ENCODE measurements at places on chromosomes 7 and 10.

GRCh38 chr10:111531690-111532089 is 454.9 kb downstream of the ADRA2A start:
- no peak for DNase-seq

- DNase-seq: no peak
Measured at GRCh38 chr7:88539518-88539917, 220.0 kb upstream of the ZNF804B start.

DNA sequence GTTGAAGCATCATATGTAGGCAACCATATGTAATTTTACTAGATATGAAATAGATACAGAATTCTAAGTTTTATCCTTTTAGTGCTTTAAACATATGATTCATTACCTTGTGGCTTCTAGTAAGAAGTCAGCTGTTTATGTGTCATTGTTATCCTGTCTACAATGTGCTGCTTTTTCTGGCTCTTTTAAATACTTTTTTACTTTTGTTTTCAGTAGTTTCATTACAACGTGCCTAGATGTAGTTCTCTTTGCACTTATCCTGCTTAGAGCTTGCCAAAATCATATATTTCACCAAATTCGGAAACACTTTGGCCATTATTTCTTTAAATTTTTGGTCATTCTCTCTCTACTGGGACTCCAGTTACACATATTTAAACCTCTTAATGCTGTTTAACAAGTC is 26.4 kb downstream of the YAE1 start:
- no peak for DNase-seq

GRCh38 chr10:83769281-83769820 is 370.0 kb upstream of the GHITM start:
- no peak for DNase-seq

DNA sequence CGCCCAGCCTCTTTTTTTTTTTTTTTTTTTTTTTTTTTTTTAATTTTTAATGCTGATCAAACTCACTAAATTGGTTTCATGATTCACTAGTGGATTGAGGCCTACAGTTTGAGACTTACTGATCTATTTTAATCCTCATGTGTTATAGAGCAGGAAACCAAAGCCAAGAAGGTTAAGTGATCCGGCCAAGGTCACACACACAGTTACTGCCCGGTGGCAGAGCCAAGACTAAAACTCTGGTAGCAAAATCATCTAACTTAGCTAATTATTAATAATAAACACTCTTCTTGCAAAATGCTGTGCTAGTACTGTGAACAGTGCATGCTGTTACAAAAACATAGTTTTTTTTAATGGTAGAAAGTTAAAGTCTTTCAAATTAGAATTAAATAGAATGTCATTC is 188.3 kb upstream of the NFE2L3 start:
- no peak for DNase-seq

- DNase-seq: no peak
Measured at GRCh38 chr10:120600871-120601649, 144.0 kb downstream of the PLPP4 start.

GRCh38 chr10:77111611-77112550 is 525.7 kb downstream of the KCNMA1 start:
- DNase-seq: no peak

DNA sequence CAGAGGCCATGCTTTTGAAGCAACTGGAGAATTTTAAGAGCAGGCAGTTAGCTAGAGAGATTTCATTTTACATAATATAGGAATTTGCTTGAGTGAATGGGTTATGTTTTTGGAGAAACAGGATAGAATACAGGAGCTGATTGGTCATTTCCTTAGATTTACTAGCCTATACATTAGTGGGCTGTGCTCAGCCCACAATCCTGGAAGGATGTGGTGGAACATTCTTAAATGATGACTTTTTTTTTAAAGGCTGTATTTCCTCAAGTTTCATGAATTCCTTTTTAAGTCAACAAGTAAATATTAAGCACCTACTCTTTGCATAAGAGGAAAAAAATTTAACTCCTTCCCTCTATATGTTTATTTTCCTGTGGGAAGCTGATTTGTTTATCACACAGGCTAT is 314.4 kb upstream of the BMPER start:
- DNase-seq: no peak

DNA sequence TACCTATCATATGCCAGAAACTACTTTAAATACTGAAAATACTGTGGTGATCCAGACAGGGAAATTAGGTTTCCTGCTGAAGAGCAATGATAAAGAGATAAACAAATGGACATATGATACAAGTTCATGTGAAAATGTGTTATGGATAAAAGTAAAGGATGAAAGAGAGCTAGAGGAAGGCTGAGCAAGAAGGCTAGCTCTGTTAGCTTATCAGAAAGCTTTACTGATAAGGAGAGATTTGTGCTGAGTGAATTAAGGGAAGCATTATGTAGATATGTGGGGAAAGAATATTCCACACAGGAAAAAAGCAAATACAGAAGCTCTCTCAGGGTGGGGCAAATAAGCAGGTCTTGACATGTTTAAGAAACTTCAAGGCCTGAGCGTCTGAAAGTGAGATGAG is 308.4 kb downstream of the HDAC9 start:
- no peak for DNase-seq

- DNase-seq: no peak
Measured at GRCh38 chr7:1027242-1028043, 16.9 kb upstream of the GPR146 start.

DNA sequence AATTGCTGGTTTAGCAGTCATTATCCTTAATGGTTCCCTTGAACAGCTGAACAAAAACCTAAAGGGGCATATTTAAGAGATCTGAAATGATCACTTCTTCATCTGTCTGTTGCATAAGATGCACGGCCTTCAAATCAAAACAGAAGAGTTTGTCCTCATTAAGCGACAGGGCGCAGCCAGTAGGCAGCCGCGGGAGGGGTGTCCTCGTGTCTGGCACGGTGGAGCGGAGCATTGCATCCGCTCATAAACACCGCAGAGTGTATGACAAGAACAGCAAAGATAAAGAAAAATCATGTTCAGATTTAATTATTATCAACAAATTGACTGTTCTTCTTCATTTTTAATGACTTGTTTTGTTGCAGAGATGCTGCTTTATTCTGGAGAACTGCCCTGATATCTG is 255.6 kb upstream of the ADARB2 start:
- no peak for DNase-seq

- DNase-seq: no peak
Measured at GRCh38 chr7:43353902-43354301, 229.0 kb upstream of the STK17A start.

- DNase-seq: no peak
Measured at GRCh38 chr10:79342811-79343561, 4.3 kb upstream of the PPIF start.

DNA sequence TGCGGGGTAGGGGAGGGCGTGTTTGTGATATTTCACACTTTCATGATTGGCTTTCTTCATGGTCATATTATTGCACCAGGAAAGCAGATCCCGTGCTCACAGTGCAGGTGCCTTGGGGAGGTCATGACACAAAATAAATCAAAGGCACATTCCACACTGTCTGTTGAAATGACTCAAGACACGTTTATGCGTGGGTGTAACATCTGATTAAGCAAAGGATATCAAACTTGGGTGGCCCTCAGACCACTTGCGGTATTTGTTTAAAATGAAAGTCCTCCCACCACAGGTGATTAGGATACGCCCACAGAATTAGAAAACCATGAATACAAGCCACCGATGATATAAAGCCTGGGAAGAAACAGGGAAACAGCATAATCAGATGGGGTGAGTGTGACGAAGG is 51.1 kb downstream of the SVIL start:
- no peak for DNase-seq

- no peak for DNase-seq
Measured at GRCh38 chr7:158442260-158442659, 145.4 kb downstream of the PTPRN2 start.

DNA sequence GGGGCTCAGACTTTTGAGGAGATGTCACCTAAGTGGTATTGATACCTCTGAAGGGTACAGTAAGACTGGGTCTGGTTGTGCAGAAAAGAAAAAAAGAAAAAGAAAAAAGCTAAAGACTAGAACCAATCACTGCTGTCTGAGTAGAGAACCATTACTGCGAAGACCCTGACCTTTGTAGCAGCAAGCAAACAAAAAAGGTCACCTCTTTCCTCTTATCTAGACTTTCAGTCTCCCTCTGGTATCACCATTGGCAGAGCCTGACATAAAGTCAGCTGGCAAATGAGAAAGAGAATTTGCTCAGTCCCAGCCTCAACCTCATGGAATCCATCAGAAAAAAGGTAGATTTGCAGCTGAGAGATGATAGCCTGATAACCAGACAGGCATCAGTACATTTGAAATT is 2.6 kb upstream of the DNTT start:
- DNase-seq: no peak

DNA sequence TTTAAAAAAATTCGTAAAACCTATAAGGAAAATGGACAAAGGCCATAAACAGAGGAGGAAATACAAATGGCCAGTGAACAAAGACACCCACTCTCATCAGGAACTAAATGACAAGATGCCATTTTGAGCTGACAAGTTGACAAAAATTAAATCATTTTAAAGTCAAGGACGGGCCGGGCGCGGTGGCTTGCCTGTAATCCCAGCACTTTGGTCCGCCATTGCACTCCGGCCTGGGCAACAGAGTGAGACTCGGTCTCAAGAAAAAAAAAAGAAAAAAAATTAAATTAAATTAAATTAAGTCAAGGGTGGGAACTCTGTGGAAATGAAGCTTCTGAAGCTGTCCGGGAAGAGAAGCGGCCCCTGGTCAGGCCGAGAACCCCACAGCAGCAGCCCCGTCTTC is 1.2 kb upstream of the NOM1 start:
- DNase-seq: no peak

DNA sequence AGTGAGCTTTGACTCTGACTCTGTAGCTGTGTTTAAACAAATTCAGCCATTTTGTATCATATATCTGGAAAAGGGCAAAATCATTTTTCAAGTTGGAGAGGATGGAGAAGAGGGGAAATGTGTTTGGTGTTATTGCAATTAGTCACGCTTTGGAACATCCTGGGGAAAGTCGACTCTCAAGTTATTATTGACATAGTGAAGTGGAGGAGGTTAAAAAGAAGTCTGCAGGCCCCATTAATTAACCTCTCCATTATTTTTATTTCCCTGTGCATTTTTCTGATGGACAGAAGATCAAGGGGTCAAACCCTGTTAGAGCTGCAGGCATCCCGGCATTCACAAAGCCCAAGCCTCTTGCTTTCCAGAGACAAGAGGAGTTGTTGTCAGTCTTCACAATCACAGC is 132.6 kb downstream of the TEX36 start:
- DNase-seq: no peak

DNA sequence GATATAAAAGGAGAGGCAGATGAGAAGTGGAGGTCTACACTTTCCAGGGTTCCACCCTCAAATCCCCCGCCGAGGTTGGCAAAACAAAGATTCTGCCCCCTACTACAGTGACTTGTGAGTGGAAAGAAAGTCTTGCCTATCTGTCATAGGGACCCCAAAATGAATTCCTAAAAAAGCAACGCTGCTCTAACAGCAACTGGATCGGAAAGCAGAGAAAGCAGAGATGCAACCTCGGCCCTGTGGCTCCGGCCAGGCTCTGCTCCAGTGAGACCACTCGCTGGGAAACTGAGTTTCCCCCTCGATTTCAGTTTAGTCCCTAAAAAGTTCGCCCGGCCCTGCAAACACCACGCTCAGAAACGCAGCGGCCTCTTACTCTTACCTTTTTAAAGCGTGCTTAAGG is 297.9 kb upstream of the NFE2L3 start:
- no peak for DNase-seq

- no peak for DNase-seq
Measured at GRCh38 chr7:150408393-150409299, 29.5 kb downstream of the ZNF775 start.

- DNase-seq: no peak
Measured at GRCh38 chr7:84916161-84916560, 270.7 kb downstream of the SEMA3D start.

- no peak for DNase-seq
Measured at GRCh38 chr7:151498495-151498894, 21.2 kb downstream of the RHEB start.

GRCh38 chr10:8665322-8665721 is 610.8 kb downstream of the GATA3 start:
- no peak for DNase-seq

DNA sequence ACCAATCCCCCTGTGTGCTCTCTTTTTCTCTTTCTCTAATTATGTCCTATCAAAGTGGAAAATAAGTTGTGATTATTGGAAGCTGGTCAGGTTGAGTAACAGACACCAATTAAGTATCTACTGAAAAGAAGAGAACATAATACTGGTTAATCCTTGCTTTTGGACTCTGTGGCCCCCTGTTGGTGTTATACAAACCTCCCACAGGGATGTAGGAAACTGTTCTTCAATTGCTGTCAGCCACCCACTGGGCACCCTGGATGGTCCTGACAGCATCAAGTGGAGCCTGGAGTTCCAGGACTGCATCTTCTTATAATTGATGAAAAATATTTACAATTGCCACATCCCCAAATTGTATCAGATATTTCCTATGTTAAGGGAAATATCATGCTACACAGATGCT is 939.7 kb downstream of the KCNMA1 start:
- no peak for DNase-seq

GRCh38 chr10:132883391-132883881 is 58.9 kb downstream of the CFAP46 start:
- no peak for DNase-seq

DNA sequence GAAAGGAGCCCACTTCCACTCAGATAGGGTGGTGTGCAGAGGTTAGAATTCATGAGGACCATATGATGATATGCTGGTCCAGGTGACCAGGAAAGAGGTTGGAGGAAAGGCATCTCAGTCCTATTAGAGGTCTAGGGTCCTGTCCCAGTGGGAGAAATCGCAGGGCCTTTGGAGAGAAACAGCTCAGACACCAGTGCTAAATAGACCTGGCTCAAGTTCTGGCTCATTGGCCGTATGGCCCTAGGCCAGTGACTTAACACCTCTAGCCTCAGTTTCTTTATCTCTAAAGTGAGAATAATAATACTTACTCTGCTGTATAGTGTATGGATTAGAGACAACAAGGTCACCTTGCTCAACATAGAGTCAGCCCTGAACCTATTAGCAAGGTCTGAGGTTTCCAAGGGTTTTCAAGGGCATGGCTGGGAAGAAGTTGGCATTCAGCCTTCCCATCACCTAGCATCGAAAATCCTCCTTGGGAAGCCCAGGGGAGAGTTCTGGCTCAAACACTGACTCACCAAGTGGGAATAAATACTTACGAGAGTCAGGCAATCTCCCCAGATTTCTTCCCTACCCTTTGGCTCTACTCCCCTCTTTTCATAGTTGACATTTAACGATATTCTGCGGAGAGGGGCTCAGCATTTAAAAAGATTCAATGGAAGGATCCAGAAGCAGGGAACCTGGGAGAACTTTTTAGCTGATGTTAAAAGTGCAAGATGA is 473.1 kb upstream of the PODXL start:
- no peak for DNase-seq

Data from stimulated activated CD4-positive, alpha-beta T cell treated with anti-CD3 and anti-CD28 coated beads, TNF-alpha, amount 100 ng/mL, for 1 hour (primary cell).